Myometrial cell (primary cell): ENCODE measurements at places on chromosomes 16 and 17. TPM values are rescaled to one million over a fixed set of nuclear protein-coding genes. Genes with fewer than 3 reads are reported as not detected.

The SPN gene
- total RNA-seq: not detected in 2 replicates

The NPW gene
- total RNA-seq: 1.4 and 4.3 TPM in 2 replicates

The TP53TG3B gene
- total RNA-seq: not detected in 2 replicates

The CCR7 gene
- total RNA-seq: not detected in 2 replicates

The CLTC gene
- total RNA-seq: 302 and 438 TPM in 2 replicates

The HIGD1B gene
- not detected in 2 replicates for total RNA-seq

The PCGF2 gene
- 4.8 and 9.5 TPM in 2 replicates for total RNA-seq

The CCDC154 gene
- total RNA-seq: not detected in 2 replicates

The TP53TG3C gene
- total RNA-seq: not detected in 2 replicates

The FBXO39 gene
- 1.9 and 3.5 TPM in 2 replicates for total RNA-seq

The DCTN5 gene
- total RNA-seq: 29.7 and 47.1 TPM in 2 replicates

The CHMP1A gene
- total RNA-seq: 96.6 and 148 TPM in 2 replicates
